ENCODE measurements at places on chromosomes 1 and 21.

- peak; percentile 54 for DNase-seq
Observed at GRCh38 chr1:167439301-167439988, 78.9 kb downstream of the CD247 start.

GRCh38 chr1:46622344-46622743 is 5.7 kb upstream of the MOB3C start:
- no peak for DNase-seq

GRCh38 chr1:113191579-113192076 is 118.6 kb downstream of the LRIG2 start:
- no peak for DNase-seq

DNA sequence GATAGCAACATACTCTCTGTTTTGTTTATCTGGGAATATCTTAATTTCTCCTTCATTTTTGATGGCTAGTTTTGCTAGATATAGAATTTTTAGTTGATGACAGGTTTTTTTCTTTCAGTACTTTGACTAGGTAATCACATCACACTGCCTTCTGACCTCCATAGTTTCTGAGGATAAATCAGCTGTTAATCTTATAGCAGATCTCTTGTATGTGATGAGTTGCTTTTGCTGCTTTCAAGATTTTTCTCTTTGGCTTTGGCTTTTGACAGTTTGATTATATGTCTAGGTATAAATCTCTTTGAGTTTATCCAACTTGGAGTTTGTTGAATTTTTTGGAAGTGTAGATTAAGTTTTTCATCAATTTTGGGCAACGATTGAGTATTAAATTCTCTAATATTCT is 142.6 kb downstream of the ZNF644 start:
- DNase-seq: no peak

- no peak for DNase-seq
Observed at GRCh38 chr1:8203056-8203455, 114.9 kb upstream of the SLC45A1 start.

GRCh38 chr1:7427605-7428300 is 343.3 kb upstream of the VAMP3 start:
- DNase-seq: no peak

DNA sequence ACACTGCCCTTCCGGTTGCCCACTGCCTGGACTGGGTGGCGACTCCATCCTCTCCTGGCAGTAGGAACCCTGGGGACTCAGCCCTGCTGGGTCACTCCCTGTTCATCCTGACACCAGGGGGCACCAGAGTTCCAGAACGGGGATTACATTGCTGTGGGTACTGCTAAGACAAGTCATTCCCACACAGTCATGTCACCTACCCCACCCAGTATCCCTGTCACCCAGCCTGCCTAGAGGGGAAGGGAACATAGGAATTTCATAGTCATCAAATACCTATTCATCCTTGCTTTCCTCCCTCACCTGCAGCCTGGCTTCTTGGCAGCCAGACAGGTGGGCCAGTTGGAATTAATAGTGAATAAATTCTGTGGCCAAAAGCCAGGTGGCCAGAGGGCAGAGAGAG is 9.8 kb upstream of the SFN start:
- peak; percentile 46 for DNase-seq

- DNase-seq: peak; percentile 24
Observed at GRCh38 chr1:16243936-16244649, 7.1 kb upstream of the CPLANE2 start.

GRCh38 chr1:43835082-43836021 is 98.2 kb upstream of the ARTN start:
- DNase-seq: no peak

GRCh38 chr1:16402742-16403141 is 34.5 kb downstream of the SPATA21 start:
- no peak for DNase-seq

DNA sequence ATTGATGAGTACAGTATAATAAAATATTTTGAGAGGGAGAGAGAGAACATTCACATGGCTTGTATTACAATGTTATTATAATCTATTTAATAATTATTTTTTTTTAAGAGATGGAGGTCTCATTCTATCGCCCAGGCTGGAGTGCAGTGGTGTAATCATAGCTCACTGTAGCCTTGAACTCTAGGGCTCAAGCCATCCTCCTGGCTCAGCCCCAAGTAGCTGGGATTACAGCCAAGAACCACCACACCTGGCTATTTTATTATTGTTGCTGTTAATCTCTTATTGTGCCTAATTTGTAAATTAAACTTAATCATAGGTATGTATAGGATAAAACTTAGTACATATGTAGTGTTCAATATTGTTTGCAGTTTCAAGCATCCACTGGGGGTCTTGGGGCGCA is 57.8 kb downstream of the HS2ST1 start:
- no peak for DNase-seq

DNA sequence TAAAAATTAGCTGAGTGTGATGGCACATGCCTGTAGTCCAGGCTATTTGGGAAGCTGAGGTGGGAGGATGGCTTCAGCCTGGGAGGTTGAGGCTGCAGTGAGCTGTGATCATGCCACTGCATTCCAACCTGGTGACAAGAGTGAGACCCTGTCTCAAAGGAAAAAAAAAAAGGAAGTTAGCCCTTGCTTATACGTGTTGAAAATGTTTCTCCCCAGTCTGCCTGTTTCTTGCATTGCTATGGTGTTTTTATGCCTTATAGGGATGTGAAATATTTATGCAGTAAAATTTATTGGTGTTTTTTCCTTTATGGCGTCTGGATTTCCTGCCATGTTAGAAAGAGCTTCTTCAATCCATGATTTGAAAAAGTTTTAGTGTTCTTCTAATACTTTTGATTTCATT is 3.6 kb upstream of the RERE start:
- no peak for DNase-seq
